Activated CD8-positive, alpha-beta memory T cell treated with anti-CD3 and anti-CD28 coated beads for 48 hours (primary cell): ENCODE measurements at places on chromosomes 11 and 22.

- no peak for DNase-seq
Observed at GRCh38 chr11:48029681-48030290, 49.4 kb downstream of the PTPRJ start.

DNA sequence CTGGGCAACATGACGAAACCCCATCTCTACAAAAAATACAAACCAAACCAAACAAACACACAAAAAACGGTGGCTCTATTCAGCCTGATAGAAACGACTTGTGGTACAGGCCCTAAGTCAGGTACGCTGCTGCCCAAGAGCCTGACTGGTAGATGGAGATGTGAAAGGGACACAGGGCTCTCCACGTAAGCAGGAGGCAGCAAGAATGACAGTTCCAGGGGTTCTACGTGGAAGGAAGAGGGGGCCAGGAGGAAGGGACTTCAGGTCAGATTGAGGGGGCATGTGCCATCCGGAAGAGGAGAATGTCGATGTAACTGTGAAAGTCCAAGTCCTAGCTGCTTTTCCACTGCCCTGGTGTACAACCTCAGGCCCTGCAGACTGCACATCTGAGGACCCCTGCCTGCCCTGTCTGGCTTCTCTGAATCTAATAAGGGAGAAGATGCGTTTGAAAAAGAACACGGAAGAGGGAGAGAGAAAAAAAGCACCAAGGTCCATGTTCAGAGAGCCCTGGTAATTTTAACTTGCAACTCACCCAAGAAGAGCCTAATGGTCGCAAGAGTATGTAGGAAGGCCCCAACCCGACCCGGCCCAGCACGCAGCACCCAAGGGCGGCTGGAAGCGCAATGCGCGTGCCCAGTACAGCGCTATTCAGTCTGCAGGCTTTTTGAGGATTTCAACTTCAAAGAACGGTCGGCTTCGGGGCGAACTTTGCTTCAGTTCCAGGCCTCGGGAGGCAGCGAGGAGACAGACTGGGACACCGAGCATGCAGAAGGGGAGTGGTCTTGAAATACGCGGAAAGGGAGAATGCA, 909 bp upstream of the ZNRD2 start:
- no peak for DNase-seq

DNA sequence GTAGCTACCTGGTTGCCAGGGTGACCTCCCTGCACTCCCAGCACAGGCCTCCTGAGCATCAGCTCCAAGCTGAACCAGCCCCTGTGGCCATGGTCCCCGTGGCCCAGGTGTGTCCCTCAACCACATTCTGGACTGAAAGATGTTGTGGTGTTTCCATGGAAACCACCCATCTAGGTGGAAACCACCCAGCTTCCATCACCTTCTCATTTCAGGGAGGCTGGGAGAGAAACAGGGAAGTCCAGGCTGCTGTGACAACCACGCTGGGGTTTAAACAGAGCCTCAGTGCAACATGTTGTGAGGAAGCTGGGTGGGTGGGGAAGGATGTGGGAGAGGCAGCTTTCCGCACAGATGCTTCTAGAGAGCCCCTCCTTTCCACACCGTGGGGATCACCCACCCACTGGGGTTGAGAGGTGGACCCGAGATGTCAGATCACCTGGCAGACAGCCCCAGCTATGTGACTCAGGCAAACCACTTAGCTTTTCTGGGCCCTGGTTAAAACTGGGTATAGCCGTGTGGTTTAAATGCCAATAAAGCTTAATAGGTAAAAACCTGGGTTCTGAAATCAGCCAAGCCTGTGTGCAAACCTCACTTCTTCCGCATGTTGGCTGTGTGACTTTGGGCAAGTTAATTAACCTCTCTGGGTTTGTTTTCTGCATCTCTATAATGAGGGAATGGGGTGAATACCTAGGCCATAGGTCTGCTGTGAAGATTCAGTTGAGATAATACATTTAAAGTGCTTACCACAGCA, 46.4 kb downstream of the CD82 start:
- no peak for DNase-seq

DNA sequence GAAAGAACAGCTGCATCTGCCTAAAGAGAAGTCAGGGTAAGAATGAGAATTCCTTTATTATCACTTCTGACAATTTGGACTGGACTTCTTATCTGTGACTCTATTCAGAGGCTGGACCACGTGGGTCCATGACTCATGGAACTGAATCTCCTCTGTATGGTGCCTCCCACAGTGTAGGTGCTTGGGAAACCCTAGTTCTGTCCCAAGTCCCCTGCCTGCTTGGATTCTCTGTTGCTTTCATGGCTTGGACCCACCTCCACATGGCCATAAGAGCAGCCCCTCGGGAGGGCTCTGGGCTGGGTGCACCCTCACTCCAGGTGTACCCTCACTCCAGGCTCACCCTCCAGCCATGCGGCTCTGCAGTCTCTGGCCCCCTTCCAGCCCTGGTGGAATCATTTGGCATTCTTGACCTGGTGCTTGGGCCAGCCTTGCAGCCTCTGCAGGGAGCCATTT, 153.4 kb downstream of the CACNA1I start:
- DNase-seq, result no peak

DNA sequence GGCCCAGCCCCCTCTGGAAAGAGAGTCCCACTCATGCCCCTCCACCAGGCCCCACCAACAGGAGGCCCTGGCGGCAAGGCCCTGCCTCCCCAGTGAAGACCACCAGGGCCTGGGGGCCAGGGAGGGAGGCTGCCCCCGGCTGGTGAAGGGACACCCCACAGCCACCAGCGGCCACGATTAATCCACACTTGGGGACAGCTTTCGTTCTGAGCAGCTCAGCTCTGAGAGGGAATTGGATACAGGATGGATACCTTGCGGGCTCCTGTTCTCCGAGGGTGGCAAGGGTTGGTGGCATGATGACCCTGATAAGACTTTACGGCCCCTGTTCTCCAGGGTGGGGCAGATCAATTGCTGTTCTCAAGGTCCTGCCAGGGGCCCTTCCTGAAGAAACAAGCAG, 6.9 kb upstream of the NLRP6 start:
- DNase-seq, result no peak
